ENCODE measurements at places on chromosomes 6 and 20.
A peak's percentile ranks its signal among the peaks of the same experiment; 100 is the strongest.

DNA sequence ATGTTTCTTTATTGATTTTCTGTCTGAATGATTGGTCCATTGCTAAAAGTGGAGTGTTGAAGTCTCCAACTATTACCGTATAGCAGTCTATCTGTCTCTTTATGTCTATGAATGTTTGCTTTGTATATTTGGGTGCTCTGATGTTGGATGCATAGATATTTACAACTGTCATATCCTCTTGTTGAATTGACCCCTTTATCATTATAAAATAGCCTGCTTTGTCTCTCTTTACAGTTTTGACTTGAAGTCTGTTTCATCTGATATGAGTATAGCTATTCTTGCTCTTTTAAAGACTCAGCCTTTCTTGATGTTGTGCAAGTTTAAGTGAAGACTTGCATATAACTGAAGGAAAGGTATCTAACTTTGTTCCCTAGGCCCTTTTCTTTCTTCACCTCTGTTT lies 173.8 kb upstream of the RAB32 start:
- no peak for DNase-seq

DNA sequence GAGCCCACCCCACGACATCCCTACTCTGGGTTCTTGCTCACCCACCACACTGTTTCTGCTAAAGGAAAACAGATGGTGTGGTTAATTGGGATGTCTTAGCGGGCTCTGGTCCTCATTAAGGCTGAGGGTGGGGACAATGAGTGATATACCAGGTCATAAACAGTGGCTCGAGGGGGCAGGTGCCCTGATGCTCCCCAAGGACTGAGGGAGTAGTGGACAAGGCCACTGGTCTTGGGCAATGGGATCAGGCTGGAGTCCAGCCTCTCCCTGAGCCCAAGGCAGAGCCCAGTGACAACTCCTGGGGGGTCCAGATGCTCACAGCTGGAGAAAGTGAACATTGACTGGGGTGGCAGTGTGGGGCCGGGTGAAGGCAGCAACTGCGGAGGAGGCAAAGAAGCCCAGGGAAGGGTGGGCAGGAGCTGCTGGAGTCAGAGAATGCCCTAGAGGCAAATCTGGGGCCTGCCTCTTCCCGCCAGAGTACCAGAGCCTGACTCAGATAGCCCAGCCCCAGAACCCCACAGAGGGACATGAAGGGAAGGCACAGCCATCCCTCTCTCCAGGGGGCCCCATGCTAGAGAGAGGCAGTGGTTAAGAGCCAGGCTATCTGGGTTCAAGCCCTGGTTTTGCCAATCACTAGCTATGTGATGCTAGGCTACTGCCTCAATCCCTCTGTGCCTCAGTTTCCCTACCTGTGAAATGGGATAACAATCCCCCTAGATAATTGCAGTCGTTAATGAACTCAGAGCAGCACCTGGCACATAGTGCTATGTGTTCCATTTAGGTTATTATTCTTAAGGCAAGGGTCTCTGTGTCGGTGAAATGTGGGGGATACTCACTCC lies 72.3 kb downstream of the MRPL14 start:
- no peak for DNase-seq

DNA sequence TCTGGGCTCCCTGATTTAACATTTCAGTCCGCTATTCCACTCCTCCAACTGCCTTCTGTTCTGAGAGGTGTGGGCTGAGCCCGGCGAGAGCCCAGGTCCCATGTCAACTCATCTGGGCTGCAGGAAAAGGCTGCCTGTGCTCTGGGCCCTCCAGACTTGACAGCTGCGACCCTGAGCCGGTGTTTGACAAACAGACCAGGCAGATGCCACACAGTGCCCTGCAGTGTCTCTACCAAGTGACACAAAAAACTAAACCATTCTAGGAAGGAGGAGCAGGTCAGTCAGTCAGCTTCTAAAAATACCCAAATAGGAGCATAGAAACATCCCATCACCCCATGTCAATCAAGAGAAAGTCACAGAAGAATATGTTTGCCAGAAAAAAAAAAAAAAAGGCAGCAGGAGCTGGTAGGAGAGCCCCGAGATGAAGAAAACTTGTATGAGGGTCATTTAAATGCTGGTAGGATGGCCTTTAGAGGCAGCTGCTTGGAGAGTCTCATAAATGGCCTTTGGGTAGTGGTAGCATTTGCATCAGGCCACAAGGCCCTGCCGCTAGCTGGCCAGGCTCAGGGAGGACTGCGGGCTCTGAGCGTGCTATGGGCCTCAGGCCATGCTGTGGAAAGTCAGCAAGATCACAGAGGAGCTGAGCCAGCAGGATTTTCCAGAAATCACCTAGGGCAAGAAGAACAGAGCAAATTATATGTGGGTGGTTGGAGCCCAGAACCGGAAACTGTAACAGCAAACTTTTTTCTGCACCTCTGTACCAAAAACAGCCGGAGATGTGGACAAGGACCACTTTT lies 36.6 kb upstream of the GFOD1 start:
- DNase-seq: no peak

DNA sequence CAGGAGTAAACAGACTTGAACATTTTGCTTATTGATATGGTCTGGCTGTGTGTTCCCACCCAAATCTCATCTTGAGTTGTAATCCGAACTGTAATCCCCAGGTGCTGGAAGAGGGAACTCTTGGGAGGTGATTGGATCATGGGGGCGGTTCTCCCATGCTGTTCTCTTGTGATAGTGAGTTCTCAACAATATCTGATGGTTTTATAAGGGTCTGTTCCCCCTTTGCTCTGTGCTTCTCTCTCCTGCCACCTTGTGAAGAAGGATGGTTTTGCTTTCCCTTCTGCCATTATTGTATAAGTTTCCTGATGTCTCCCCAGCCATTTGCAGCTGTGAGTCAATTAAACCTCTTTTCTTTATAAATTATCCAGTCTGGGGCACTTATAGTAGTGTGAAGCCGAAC lies 40.0 kb downstream of the MYLIP start:
- DNase-seq: peak; percentile 32

- DNase-seq: no peak
Observed at GRCh38 chr20:33670715-33671499, 3.3 kb downstream of the NECAB3 start.

GRCh38 chr6:128327890-128328289 lies 192.5 kb downstream of the PTPRK start:
- peak; percentile 37 for DNase-seq

- no peak for DNase-seq
Observed at GRCh38 chr6:51542475-51542874, 544.9 kb downstream of the PKHD1 start.

- no peak for DNase-seq
Observed at GRCh38 chr6:65064844-65065243, 642.2 kb downstream of the EYS start.

GRCh38 chr6:17633465-17634188 lies 33.5 kb downstream of the FAM8A1 start:
- DNase-seq: no peak

DNA sequence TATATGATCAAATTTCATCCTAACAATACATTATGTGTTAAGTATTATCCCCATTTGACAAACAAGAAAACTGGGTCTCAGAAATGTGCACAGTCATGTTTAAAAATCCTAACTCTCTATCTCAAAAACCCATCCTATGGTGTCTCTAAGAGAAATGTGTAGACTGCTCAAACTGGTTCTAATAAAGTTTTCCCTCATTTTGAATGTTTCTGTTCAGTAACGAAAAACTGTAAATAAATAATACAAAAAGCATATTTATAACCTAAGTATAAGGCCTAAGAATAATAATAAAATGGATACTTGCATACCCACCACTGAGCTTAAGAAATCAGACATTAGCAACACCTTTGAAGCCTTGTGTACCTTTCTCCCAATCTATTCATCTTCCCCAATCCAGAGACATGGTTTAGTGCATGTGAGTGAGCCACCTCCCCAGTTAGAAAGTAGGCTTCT lies 39.0 kb downstream of the TNFAIP3 start:
- DNase-seq: no peak

DNA sequence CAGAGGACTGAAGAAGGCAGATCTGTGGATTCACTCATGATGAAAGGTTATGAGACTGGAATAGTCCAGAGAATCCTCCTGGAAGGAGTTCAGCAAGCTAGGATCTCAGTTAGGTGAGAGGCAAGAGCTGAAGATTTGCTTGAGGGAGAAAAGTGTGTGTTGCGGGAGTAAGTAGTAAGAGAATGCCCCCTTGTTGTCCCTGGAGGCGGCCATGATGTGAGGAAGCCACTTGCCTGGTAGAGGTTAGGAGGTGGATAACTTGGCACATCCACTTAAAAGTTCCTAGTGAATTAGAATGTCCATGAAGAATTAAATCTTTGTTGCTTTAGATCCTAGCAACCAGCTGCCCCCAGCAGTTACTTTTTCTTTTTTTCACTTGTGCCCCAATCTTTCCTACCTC lies 162.5 kb downstream of the MMS22L start:
- no peak for DNase-seq

DNA sequence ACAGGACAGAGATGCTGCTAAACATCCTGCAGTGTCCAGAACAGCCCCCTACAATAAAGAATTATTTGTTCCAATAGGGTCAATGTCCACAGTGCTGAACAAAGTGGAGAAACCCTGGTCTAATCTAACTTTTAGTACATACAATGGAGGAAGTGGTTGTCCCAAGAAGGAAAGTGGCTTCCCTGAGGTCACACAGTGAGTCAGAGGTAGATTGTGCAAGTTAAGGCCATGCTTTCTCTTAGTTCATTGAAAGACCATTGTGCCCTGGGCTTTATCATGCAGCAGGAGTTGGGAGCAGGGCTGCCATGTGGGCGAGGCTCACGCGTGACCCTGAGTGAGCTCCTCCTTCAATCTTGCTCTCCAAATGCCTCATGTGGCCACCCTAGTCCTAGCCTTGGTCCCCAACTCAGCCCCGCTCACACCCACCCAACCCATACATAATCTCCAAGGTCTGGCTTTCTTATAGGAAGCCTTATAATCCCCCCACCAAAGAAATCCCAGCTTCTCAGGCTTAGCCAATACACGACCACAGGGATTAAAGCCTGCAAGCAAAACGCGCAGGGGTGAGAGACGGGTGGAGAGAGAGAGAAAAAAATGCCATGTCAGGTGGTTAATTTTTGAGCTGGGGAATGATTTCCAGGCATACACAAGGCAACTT lies 19.9 kb downstream of the SLC13A3 start:
- peak; percentile 98 for DNase-seq

DNA sequence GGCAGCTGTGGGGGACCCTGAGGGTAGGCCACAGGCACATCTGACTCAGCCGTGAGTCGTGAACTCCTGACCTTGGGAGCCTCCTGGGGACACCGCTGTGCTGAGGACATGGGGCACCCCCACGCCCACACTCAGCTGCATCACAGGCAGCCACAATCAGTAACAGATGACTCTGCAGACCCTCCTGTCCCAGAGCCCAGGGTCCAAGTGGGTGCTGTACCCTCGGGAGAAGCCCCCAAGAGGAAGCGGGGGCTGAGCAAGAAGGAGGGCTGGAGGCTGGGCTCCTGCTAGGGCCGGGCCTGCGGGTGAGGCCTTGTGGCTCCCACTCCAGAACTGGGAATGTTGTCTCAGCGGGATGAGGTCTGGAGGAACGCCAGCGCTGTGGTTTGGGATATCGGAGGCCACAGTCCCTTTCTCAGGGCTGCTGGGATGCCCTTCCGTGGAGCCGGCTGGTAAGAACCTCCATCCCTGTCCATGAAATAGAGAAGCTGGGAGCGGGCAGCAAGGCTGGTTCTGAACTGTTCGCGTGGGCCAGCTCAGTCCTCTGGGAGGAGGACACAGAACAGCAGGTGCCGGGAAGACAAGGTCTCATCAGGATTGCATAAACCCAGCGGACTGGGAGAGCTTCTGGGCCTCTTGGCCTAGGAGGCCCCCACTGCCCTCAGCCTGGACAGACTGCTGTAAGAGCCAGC lies 3.1 kb upstream of the LAMA5 start:
- DNase-seq: no peak
